ENCODE measurements at places on chromosomes 12 and 14.
A peak's percentile ranks its signal among the peaks of the same experiment; 100 is the strongest.

GRCh38 chr12:124369055-124369826 lies 74.3 kb downstream of the RFLNA start:
- no peak for DNase-seq

DNA sequence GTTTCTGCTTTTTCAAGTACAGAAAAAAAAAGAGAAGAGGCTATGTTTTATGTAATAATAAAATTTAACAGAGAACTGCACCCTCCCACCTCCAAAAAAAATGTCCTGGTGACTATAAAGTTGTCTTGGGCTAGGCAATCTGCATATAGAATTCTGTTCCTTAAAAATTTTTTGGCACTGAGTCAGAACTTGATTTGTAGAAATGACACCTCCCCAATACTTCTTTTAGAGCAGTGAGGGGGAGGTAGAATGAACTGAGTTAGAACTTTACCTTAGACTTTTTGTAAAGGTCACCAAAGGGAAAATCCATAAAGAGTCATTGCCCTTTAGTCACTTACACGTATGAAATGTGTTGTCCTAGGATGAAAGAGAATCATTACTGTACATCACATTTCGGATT lies 80.0 kb downstream of the BTG1 start:
- DNase-seq: peak; percentile 43

DNA sequence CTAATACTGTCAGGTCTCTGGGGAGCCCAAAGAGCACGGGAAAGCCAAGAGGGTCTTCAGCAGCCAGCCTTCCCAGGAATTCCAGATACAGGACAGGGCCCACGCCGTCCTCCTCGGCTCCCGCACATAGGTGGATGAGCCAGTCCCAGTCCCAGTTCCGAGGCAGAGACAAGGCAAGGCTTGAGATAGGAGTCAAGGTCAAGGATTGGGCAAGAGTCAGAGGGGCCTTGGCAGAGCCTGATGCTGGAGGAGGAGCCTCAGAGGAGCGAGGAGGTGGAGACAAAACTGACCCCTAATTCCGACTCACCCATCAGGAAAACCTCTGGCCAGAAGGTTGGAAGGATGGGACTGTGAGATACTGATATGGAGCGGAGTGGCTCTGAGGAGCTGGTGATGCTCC lies 21.0 kb downstream of the KRT80 start:
- DNase-seq: no peak

DNA sequence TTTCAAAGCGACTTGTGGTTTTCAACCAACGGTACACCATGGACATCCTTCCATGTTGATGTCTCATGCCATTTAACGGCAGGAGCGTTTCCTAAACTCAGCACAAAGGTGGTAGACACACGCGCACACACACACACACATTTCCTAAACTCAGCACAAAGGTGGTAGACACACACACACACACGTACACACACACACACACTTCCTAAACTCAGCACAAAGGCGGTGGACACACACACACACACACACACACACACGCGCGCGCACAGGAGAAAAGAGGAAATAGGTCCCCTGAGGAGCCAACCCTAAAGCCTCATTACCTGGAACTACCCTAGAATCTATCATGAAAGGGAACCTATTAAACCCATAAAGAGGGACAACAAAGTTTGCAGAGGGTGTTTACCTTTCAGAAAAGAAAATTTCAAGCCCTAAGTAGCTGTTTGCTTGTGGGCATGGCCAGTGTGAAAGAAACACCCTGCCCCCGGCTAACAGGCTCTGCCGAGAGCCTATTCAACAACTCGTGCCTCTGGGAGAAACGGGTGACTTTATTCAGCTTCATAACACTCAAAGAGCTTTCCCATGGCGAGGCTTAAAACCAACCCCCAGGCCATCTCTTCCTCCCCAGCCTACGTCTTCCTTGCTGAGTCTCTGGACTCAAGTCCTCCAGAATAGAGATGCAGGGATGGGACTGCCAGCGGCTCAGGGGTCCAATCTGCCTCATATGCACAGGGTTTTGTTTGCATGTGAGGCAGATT lies 31.8 kb downstream of the SLC8B1 start:
- no peak for DNase-seq

DNA sequence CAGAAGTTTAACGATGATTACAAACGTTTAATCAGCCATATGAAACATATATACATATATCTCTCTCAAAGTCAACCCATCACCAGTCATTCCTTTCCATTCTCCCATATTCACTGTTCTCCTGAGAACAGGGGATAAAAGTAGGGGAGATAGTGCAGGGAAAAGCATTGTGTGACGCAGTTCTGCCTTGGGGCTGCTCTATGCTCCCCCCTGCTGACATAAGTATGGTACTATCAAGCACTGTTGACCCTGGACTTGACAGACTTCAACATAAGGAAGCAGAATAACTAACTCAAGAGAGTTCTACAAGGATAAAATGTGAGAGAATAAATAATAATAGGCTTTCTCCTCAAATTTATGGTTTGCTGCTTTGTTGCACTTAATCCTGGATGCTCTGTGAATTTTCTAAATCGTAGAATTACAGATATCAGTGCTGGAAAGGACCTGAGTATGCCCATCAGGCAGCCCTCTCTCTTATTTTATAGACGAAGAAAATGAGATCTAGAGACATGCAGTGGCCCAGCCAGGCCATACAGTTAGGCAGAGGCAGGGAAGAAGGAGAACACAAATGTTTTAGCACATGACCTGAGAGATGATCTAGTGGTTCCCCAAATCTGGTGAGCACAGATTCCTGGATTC lies 87.2 kb downstream of the SCN8A start:
- peak; percentile 17 for DNase-seq

DNA sequence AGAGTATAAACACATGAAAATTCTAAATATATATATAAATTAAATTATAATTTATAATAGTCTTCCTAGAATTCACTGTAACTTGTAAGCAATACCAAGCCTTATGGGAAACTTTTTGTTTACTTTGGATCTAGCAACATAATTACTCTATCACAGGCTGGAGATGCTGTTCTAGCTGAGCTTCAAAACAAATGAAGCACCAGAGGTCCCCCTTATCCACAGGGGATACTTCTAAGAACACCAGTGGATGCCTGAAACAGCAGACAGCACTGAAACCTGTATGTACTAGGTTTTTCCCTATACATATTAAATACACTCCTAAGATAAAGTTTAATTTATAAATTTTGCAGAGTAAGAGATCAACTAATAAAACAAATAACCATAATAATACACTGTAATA lies 96.6 kb downstream of the CDK17 start:
- DNase-seq: no peak

- DNase-seq: no peak
These were observed 60.7 kb downstream of the DPF3 start for GRCh38 chr14:72833174-72833573.

DNA sequence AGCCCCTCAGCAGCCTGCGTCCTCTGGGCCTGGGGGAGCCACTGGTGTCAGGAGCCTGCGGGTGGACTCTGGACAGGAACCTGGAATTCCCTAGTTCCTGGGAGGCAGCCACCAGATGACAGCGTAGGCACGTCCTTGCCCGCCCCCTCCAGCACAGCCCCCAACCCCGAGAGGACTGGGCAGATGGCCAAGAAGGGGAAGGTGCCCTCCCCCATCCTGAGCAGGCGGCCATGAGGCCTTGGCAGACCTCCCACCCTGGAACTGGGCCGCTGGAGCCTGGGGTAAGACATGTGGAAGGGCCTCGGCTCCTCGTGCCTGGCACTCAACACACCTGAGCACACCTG lies 60.4 kb upstream of the FBRSL1 start:
- no peak for DNase-seq

- no peak for DNase-seq
These were observed 71.8 kb downstream of the NINJ2 start for GRCh38 chr12:591167-592023.

DNA sequence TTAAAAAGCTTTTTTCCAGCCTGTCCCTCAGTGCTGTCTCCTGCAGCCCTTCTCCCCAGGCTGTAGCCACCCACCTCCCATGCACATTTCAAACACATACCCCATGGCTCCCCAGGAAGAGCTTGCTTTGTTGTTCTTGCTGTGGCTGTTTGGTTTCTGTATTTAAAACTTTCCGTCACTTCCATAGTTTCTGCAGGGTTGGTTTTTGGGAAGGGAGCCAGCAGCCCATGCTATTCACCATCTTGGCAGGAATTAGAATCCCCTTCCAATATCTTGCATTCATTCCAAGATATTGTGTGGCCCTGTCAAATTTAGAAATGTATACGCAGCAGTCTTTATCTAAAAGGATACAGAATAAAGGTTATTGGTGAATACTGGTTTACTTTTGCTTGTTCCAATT lies 29.6 kb downstream of the CFAP251 start:
- no peak for DNase-seq

GRCh38 chr14:81826081-81826480 lies 292.4 kb upstream of the SEL1L start:
- no peak for DNase-seq

- no peak for DNase-seq
These were observed 35.3 kb upstream of the CSRNP2 start for GRCh38 chr12:51118706-51119105.

Data from CD4-positive, alpha-beta T cell treated with Interleukin-2 at 100 ng/mL for 4 hours (primary cell).